Osteoblast (primary cell): ENCODE measurements at places on chromosomes 13 and 19. TPM values are rescaled to one million over a fixed set of nuclear protein-coding genes. Genes with fewer than 3 reads are reported as not detected.

LILRA5 gene
- 0.36 TPM in 1 of 2 replicates, not detected in the other for total RNA-seq

ELSPBP1 gene
- total RNA-seq, result not detected in 2 replicates

ZNF615 gene
- 10.9 and 13.0 TPM in 2 replicates for total RNA-seq

ETV2 gene
- 0.29 and 0.36 TPM in 2 replicates for total RNA-seq

TMEM147 gene
- total RNA-seq, result 93.1 and 98.8 TPM in 2 replicates

RFPL4AL1 gene
- not detected in 2 replicates for total RNA-seq

CYP2F1 gene
- not detected in 2 replicates for total RNA-seq

DENND1C gene
- total RNA-seq, result not detected in 2 replicates

CCDC9 gene
- 7.6 and 8.0 TPM in 2 replicates for total RNA-seq

DDX49 gene
- 46.7 and 52.5 TPM in 2 replicates for total RNA-seq

ZNF439 gene
- total RNA-seq, result 8.5 and 8.7 TPM in 2 replicates

WDR88 gene
- total RNA-seq, result not detected in 2 replicates

CYP4F3 gene
- total RNA-seq, result not detected in 2 replicates

KIR2DL3 gene
- total RNA-seq, result not detected in 2 replicates

CCNA1 gene
- not detected in 2 replicates for total RNA-seq

CGB1 gene
- 0.29 TPM in 1 of 2 replicates, not detected in the other for total RNA-seq

ERICH4 gene
- not detected in 2 replicates for total RNA-seq

CBARP gene
- 1.8 and 2.9 TPM in 2 replicates for total RNA-seq

SCEL gene
- total RNA-seq, result not detected in 2 replicates

PAK4 gene
- total RNA-seq, result 6.8 and 9.4 TPM in 2 replicates

ZNF229 gene
- total RNA-seq, result 9.4 and 11.8 TPM in 2 replicates

TYROBP gene
- 0.36 TPM in 1 of 2 replicates, not detected in the other for total RNA-seq

CD177 gene
- under 0.01 TPM in 1 of 2 replicates, not detected in the other for total RNA-seq

SWSAP1 gene
- 0.72 and 0.88 TPM in 2 replicates for total RNA-seq
